IgD-negative memory B cell (primary cell): ENCODE measurements at places on chromosomes 13 and 19. TPM values are rescaled to one million over a fixed set of nuclear protein-coding genes. Genes with fewer than 3 reads are reported as not detected.

FLT3 gene
- polyA plus RNA-seq: 0.80 TPM

C19orf38 gene
- 6.5 TPM for polyA plus RNA-seq

ZNF534 gene
- 0.14 TPM for polyA plus RNA-seq

ZNF329 gene
- polyA plus RNA-seq: 8.2 TPM

PSG1 gene
- polyA plus RNA-seq: not detected

FXYD3 gene
- polyA plus RNA-seq: not detected

IFI30 gene
- polyA plus RNA-seq: 473 TPM

ZNF625 gene
- polyA plus RNA-seq: 1.1 TPM

SCAF1 gene
- polyA plus RNA-seq: 3.4 TPM

BEST2 gene
- not detected for polyA plus RNA-seq

SLITRK5 gene
- polyA plus RNA-seq: not detected

FFAR3 gene
- not detected for polyA plus RNA-seq

ZNF528 gene
- 6.2 TPM for polyA plus RNA-seq

AMER2 gene
- not detected for polyA plus RNA-seq

RFPL4AL1 gene
- polyA plus RNA-seq: not detected

ZNF211 gene
- polyA plus RNA-seq: 17.8 TPM

SPRED3 gene
- not detected for polyA plus RNA-seq

LAIR2 gene
- polyA plus RNA-seq: 0.99 TPM

S1PR5 gene
- polyA plus RNA-seq: 5.1 TPM

TMEM221 gene
- not detected for polyA plus RNA-seq

CALR3 gene
- not detected for polyA plus RNA-seq

CABP5 gene
- polyA plus RNA-seq: not detected

HSPB6 gene
- not detected for polyA plus RNA-seq

GPR12 gene
- not detected for polyA plus RNA-seq

ATP4B gene
- not detected for polyA plus RNA-seq

FFAR1 gene
- 0.24 TPM for polyA plus RNA-seq

S1PR2 gene
- polyA plus RNA-seq: 0.20 TPM

TUBA3C gene
- polyA plus RNA-seq: not detected

KIR2DL3 gene
- 0.59 TPM for polyA plus RNA-seq
